Central memory CD4-positive, alpha-beta T cell (primary cell): ENCODE measurements at places on chromosomes 1 and 21.

GRCh38 chr1:57894315-57894714, 470.5 kb upstream of the DAB1 start:
- DNase-seq = no peak

DNA sequence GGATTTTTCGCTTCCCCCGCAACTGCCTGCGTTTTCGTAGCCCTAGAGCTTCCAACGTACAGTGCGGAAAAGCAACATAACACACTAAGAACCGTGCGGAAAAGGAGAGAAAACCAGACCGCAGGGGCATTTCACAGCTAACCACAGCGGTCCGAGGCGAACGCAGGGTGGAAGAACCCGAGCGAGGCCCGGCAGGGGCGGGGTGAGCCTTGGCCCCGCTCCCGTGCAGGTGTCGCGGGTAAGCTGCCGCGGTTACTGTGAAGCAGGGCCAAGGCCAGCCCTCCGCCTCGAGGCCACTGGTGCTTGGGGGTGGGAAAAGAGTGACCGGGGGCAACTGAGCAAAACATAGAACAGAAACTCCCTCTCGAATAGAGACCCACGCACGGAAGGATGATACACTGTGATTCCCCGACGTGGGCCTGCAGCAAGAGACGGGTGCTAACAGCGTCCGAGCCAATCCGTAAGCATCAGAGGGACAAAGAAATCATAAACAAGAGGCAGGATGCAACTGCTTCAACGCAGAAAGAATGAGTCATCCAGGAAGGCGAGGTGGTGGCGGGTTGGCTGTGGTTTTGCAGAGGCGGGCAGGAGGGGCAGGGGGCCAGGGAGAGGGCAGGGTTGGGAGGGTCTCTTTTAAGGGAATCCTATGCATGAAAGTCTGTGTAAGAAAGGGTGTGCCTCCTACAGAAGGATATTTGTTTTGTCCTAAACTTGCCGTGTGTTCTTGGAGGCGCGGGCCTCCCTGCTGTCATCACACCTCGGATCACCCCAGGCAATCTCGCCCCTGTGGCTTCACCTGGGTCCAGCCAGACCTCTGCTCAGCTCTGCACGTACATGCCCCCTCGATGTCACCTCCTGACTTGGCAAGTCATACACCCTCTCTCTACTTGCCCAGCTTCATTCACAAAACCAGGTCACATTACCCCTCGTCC, 7.3 kb downstream of the GNG4 start:
- DNase-seq = peak; percentile 79

- DNase-seq = peak; percentile 13
Measured at GRCh38 chr1:61083013-61083806, 849 bp downstream of the NFIA start.

- DNase-seq = peak; percentile 43
Measured at GRCh38 chr1:41812051-41812450, 106.7 kb downstream of the HIVEP3 start.

- peak; percentile 61 for DNase-seq
Measured at GRCh38 chr21:44932408-44933181, 7.2 kb upstream of the SLX9 start.

DNA sequence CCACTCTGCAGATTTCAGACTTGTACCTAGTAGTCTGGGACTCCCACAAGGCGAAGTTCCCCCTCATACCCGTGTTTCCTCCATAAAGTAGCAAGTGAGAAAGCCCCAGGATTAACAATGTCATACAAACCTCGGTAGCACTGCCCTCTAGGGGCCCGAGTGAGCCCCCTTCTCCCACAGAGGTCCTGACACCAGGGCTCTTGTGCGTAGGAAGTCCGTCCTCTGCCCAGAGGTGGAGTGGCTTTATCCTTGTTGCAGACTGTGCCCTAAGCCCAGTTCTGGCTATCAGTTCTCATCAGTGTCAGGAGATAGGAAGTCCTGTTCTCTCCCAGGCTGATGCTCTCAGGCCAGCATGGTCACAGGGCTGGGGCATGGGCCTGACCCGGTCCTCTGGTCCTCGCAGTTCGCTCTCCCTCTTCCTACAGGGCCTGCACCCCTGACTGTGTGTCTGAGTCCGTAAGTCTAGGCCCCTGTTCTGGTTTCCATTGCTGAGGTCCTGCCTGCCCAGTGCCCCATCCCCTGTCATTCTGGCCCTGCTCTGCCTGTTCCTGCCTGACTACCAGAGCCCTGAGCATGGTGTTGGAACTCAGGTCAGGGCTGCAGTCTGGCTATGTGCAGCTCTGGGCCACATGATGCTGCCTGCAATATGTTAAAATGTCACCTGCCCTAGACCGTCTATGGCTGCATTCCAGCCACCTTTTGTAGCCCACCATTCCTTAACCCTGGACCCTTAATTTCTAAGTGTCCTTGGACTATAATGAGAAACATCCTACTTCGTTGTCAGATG, 285.6 kb downstream of the ASTN1 start:
- no peak for DNase-seq

DNA sequence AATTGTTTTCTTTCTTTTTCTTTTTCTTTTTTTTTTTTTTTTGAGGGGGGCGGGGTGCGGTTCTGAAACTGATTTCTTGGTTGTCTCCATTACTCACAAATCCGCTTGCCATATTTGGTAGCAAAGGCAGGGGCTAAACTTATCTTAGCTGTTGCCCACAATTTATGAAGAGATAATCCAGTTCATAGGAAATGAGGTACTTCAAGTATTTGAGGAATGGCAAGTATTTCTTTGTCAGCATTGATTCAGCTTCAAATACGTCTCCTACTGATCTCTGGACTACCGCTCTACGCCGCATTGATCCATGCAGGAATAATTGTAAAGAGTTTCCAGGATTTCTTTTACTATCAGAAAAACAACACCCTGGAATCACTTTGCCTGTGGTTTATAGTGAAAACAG, 289.2 kb upstream of the DPYD start:
- DNase-seq = no peak
